ENCODE measurements at places on chromosomes 1 and 21.

DNA sequence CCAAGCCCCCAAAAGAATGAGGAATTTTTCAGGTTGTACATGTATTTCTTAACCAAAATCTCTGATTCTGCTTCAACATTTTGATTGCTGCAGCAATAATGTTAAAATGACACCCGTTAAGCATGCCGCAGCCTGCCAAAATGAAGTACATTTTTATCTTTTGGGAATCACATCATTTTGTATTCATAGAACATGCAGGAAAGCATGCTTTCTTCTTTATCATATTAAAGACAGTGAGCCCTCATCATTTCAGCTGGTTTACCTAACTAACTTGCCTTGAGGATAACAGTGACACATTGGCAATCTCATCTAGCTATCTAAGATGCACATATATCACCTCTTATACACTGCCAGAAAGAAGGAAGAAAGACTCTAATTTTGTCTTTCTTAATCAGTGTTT, 299.2 kb downstream of the LTN1 start:
- DNase-seq, result no peak

DNA sequence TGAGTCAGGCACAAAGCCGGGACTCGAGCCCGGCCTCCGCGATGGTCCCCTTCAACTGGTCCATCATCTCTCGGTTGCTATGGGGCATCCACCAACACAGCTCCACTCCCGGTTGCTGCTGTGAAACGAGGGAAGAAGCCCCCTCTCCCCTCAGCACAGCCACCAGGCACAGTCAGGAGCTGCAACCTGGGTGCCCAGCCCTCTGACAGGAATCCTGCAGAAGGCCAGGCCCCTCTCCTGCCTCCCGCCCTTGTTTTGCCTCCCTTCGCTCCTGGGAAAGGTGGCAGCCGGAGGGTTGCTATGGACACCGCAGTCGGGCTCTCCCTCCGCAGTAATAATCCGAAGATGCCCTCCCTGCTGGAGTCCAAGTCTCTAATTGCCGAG, 8.9 kb upstream of the KCNN3 start:
- no peak for DNase-seq

GRCh38 chr1:219330001-219330400, 156.3 kb downstream of the LYPLAL1 start:
- DNase-seq, result no peak

DNA sequence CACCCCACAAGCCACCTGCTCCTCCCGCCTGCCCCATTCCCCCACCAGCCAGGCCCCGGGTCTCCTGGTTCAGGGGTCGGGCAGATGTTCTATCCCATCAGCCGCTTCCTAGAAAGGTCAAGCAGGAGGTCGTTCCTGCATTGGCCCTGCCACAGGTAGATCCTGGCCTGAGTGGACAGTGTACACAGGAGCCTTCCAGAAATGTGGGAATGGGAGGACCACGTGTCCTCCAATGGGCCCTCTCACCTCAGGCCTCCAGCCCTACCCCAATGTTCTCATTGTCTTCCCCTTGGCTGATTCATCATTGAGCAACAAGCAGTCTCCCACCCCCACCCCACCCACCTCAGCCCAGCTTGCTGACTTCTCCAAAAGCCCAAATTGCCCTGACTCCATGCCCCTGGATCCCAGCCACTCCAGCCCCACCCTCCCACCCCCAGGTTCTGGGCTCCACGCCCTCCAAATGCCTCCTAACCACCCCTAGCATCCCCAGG, 2.1 kb downstream of the S100A16 start:
- no peak for DNase-seq

- no peak for DNase-seq
These were observed 58.4 kb downstream of the PLEKHA6 start for GRCh38 chr1:204301171-204301957.

DNA sequence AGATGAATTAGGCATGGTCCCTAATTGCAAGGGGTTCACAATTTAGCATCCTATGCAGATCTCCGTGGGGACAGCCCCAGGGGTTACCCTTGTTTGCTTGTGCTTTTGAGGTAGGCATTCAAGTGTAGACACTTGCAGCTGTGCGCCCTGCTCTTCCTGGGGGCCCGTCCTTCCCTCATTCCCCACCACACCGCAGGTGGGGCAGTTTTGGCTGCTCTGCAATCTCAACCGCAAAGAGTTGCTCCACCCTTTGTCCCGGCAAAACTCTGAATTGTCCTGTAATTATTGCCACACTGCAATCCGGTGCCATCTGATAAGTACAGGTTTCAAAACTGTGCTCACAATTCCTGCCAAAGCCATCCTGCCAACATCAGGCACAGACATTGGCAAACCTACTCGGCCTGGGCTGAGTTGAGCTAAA, 65.4 kb upstream of the LYST start:
- no peak for DNase-seq

DNA sequence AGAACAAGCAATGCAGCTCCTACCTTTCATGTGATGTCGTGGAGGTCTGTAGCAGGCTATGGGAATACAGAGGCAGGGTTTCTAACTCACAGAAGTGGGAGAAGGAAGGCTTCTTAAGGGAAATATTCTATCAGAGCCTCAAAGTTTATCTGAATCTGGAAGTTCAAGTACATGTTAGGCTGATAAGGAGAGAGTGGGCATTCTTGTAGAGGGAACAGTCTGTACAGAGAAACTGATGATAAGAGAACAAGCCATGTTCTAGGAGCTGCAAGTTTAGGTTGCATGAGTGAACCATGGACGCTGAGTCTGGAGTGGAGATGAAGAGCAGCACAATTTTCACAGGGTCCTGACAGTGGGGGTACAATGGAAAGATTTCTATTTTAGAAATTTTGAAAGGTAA, 344.0 kb downstream of the CHRM3 start:
- DNase-seq, result no peak

- DNase-seq, result peak; percentile 57
These were observed 98.4 kb upstream of the GADD45A start for GRCh38 chr1:67586596-67586995.

DNA sequence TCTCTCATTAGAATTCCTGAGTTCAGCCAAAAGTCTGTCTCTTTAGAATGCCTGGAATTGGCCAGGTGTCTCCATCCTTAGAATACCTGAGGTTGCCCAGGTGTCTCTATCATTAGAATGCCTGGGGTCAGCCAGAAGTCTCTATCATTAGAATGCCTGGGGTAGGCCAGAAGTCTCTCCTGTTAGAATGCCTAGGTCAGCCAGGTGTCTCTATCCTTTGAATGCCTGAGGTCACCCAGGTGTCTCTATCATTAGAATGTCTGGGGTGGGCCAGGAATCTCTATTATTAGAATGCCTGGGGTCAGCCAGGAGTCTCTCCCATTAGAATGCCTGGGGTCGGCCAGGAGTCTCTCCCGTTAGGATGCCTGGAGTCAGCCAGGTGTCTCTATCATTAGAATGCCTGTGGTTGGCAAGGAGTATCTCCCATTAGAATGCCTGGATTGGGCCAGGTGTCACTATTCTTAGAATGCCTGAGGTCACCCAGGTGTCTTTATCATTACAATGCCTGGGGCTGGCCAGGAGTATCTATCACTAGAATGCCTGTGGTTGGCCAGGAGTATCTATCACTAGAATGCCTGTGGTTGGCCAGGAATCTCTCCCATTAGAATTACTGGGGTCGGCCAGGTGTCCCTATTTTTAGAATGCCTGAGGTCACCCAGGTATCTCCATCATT, 43.0 kb downstream of the RNF187 start:
- no peak for DNase-seq

DNA sequence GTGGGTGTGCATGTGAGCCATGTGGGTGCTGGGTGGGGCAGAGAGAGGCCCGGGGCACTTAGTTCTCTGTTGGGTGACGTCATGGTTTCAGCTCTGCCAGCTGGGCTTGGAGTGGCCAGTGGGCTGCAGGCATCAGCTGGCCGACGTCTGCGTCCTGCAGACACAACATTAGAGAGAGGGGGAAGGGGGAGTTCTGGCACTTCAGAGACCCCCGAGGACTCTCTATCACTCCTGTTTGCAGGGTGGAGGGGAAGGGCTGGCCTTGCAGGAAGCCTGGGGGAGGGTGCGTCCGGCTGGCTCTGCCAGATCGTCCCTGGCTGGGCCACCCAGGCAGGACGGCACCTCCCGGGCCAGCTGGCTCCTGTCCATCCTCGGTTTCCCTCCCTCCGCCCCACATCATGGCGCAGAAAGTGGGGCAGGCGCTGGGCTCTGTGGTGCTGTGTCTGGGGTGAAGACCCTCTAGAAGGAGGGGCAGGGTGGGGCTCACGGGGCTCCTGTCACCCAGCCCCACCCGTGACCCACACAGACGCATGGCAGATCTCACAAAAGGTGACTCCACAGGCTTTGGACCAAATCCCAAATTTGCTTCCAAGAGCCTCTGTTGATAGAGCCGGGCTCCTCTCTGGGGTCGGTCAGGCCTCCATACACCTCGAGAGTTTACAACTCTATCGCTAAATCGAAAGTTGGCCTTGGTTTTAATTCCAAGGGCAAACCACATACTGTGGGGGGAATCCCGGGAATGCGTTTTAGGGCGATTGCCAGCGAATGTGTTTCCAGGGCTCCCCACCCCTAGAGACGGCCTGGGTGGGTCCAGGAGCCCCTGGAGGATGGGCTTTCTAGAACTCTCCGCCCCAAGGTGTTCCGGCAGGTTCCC, 73.4 kb upstream of the TTC34 start:
- no peak for DNase-seq

DNA sequence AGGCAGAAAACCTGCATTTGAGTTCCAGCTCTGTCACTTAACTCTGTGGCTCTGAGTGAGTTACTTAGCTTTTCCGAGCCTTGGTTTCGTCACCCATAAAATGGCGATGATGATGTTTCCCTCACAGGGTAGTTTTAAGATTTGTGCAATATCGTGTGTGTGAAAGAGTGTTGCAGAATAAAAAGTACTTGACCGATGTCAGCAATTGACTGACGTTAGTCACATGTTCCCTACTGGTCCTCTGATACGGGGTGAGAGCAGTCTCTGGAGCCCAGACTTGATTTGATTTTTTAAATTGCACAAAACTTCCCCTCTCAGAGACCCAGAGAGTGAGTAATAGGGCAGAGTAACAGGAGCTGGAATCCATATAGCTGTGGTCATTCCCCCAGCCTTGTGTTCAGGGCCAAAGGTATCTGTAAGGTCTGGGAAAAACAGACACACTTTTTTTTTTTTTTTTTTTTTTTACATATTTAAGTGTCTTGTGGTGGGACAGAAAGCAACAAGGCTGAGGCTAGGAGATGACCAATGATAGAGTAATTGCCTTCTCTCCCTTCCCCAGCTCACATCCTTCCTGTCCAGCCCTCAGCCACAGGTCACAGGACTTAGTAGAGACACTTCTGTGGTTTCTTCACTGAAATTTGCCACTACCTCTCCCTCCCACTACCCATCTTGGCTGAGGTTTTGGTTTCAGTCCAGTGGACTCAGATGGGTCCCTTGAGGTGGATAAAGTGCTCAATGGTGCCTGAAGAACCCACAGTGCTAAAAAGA, 2.0 kb downstream of the FCER1G start:
- peak; percentile 86 for DNase-seq

- DNase-seq, result no peak
These were observed 55.6 kb downstream of the PLXNA2 start for GRCh38 chr1:208188607-208189006.

GRCh38 chr1:243547891-243548290, 292.1 kb downstream of the SDCCAG8 start:
- DNase-seq, result no peak

DNA sequence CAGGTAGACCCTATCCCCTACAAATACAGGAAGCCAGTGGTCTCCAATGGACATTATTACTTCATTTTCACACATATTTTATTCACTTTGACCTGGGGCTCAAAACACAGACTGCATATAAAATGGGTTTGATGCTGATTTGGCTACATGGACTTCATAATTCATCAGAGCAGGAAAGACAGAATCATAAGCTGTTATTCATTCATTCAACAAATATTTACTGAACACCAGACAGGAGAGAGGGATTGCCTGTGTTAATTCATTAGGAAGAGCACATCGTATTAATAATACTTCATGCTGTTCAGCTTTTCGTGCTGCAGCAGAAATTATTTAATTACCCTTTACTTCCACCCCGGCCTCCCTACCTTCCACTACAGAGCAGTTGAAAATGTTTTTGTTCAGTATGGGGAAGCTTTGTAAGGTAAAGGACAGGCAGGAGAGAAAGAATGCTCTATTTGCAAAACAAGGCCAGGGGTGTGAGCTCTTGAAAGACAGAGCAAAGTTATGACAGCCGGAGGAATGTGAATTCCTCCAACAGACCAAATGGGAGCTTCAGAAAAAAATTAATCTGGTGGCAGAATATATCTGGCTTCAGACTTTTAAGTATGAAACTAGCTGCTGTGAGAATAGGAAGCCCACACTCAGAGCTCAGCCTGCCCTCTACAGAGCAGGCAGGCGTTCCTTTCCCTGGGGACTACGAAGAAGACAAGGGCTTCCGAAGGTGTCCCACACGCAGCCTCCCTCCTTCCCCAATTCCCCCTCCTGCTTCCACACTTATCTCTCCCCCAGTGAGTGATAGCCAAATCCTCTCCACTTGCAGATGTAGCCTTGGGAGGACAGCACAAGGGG, 58.0 kb downstream of the MDM4 start:
- no peak for DNase-seq

GRCh38 chr1:172851077-172851476, 192.2 kb downstream of the FASLG start:
- no peak for DNase-seq

DNA sequence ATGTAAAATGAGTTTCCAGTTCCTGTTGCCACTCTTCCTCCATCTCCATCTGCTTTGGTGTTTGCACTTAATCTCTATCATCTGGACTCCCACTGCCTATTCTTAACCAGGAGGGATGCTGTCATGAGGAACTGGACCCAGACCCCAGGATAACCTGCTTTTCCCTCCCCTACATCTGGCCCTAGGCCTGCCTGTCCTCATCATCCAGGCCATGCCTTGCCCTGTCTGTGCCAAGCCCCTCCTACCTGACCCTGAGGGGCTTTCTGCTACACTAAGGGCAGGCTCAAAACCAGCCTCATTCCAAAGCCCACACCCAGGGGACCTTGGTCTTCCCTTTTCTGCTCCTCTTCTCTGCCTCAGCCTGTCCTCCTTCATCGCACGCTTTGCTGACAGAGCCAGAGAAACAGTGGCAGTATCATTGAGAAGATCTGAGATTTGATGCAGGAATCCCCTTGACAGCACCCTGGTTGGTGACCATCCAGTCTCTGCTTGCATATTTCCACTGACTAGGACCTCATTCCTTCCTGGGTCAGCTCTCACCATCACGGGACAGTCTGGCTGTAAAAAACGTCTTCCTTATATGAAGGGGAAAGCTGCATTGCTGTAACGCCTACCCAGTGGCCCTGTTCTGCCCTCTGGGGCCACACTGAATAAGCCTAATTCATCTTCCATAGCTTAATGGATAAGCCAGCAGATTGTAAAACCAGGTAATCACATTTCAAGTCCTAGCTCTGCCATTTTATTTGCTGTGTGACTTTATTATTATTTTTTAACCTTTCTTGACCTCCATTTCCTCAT, 38.8 kb downstream of the PLXNA2 start:
- no peak for DNase-seq

- no peak for DNase-seq
These were observed 30.9 kb downstream of the SNAP47 start for GRCh38 chr1:227766015-227766634.

GRCh38 chr1:155181371-155182051, 7.9 kb downstream of the TRIM46 start:
- no peak for DNase-seq
